ENCODE measurements at places on chromosomes 7 and 10.

GRCh38 chr7:51308696-51309095 lies 7.9 kb downstream of the COBL start:
- DNase-seq, result no peak

DNA sequence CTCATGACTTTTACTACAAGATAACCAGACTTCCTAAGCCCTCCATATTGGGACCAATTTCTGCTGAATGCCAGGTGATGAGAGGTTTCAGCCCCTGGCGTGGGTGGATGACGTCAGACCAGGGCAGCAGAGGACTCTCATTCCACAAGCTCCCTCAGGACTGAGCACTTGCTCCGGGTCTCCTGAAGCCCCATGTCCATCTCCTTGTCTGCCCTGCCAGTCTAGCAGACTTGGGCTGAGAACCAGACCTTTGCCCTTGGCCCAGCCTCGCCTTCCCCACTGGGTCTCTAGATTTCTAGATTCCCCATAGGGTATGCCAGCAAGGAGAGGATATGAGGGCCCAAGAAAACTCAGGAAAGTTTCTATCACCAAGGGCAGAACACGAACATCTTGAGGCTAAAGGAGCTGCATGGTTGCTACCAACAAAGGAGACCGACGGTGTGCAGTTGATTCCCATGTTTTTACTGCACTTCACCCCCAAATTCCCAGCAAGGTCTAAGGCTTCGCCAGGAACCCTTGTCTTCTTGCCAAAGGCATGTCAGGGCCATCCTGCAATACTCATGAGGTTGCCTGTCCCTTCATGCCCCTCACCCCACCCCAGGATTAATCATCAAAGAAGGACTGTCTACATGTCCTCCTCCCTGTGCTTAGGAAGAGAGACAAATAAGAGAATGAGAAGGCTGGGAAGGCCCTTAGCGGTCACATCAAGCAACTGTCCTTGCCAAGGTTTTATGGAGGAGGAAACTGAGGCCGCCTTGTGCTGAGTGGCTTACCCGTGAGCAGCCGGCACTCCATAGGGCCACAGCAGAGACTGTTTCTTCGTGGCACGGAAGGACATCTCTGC lies 96.5 kb upstream of the MACROH2A2 start:
- no peak for DNase-seq

- DNase-seq, result no peak
Measured at GRCh38 chr7:78496096-78496630, 697.6 kb downstream of the PHTF2 start.

DNA sequence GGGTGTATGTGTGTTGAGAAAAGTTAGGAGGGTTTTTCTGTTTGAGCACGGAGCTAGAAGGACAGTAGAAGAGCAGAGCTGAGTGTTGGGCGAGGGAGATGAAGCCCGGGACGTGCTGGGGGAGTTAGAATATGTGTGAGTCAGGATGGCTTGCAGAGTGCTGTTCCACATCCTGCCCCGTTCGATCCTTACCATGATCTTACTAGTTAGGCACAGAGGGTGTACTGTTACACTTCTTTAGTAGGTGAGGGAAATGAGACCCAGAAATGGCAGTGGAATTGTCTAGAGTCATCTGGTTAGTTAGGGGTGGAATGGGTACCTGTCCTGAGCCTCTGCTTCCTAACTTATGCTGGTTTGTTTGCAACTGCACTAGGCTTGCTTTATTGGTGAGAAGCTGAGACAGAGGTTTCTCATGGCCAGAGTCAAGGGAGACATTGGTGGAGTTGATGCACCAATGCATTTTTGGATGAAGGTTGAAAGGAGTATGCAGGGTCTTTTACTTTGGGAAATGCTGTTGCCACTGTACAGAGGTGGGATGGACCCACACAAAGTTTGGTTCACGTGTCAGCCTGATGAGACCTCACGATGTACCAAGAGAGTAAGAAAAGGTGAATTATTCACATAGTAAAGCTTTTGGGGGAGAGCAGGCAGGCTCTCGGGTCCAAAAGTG lies 42.4 kb downstream of the CCNY start:
- no peak for DNase-seq

GRCh38 chr7:154631162-154631561 lies 371.8 kb downstream of the PAXIP1 start:
- no peak for DNase-seq

GRCh38 chr10:95531058-95531809 lies 29.9 kb downstream of the SORBS1 start:
- DNase-seq, result no peak

DNA sequence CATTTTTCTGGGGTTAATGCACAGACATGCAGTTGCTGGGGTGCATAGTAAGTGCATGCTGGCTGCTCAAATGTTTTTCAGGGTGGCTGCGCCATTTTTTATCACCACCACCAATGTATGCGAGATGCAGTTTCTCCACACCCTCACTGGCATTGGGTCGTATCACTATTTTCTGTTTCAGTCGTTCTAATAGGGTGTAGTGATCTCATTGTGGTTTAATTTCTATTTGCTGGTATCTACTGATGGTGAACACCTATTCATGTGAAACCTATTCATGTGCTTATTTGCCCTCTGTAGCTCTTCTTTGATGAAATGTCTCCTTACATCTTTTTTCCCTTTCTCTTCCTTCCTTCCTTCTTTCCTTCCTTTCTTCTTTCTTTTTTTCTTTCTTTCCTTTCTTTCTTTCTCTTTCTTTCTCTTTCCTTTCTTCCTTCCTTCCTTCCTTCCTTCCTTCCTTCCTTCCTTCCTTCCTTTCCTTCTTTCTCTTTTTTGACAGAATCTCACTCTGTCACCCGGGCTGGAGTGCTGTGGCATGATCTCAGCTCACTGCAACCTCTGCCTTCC lies 84.3 kb downstream of the ELFN1 start:
- no peak for DNase-seq

DNA sequence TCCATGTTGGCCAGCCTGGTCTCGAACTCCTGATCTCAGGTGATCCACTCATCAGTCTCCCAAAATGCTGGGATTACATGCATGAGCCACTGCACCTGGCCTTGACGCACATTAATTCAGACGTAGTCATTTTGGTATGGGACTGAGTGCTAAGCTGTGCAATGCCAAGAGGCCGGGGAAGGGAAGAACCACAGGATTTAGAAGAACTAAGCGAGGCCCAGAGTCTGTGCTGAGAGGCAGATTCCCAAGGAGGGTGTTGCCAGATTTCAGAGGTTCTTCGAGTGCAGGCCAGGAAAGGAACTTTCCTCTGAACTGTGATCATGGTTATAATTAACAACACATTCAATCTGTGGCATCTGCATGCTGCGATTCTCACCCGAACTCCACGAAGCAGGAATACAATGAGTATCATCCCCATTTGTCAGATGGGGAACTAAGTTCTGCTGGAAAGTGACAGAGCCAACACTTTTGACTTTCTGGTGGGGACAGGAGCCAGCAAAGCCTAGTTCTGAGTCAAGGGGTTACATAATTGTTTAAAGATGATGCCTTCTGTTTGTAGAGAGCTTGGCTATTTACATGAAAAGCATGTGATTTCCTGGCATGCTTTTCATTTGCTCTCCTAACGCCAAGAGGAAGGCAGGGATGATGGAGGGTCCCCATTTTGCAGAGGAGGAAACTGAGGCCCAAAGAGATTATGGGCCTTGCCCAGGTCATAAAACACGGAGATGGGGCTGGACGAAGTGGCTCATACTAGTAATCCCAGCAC lies 6.2 kb upstream of the ZAN start:
- no peak for DNase-seq

- DNase-seq, result no peak
Measured at GRCh38 chr10:102065561-102066398, 631 bp downstream of the HPS6 start.

DNA sequence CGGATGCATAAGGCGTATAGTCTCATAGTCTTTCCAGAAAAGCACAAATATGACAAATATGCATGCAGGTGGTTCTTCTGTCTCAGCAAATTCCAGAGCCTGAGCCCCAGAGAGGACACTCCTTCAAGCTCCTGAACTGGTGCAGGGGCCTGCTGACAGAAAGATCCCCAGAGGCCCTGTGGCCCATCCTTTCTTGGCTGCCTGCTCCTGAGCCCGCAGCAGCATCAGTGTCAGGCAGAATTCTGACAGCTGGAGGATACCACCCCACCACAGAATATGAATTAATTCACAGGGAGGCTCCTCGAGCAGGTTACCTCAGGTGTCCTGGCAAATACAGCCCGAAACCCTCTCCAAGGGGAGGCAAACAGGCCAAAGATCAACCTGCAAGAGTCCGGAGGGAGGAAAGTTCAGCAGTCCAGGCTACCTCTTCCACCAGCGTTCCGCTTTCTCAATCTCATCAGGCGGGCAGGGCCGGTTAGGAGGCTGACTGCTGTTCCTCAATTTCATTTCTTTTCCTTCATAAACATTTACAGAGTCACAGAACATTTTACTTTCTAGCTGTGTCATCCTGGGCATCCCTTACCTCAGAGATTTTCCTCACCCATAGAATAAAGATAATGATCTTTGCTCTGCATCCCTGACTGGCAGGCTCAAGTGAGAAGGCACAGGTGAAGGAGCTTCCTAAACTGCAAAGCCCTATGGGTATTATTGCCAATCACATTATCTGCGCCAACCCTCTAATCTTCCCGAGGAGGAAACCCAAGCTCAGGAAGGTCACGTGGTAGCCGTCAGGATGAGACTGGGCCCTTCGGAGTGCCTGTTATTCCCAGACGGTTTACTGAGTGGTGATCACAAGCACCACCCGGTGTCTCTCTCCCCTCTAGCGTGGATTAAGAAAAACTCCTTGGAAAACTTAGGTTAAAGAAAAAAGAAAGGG lies 1.4 kb downstream of the DNAJB12 start:
- DNase-seq, result no peak

GRCh38 chr7:44958645-44959344 lies 20.0 kb downstream of the MYO1G start:
- no peak for DNase-seq

DNA sequence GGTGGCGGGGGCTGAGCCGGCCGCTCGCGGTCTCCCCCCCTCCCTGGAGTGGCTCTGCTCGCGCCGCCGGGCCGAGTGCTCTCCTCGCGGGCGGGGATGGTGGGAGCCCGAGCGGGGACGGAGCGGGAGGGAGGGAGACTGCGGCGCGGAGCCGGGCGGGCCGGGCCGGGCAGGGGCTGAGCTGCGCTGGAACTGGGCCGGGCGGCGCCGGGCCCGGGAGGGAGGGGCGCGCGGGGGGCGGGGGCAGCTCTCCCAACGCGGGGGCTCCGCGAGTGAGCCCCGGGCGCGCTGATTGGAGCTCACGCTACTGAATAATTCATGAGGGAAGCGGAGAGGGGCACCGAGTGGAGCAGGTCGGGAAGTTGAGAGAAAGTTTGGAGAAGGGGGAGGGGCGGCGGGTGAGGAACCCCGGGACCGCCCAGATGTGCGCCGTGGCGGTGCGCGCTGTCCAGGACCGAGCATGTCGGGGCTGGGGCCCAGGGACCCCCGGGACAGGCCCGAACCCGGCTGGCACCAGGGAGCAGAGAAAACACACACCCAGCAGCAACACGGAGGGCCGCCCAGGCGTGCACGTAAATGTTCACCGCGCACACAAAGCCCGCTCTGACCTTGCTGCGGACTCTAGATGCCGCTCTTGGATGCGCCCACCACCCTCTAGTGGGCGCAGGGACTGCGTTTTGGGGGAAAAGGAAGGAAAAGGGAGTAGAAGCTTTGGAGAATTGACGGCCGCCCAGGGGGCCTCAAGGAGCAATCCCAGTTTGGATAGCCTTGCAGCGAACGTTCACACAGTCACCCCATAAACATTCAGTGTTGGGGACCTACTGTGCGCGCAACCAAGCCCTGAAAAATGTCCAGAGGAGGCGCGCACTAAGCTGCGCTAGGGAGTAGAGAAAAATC lies at the start of gene EPHB4:
Gene EPHB4 (minus strand): TSS at position 194 of the 897 bp plus-strand sequence. CDS start 493 bp downstream, outside the sequence.
- no peak for DNase-seq

- DNase-seq, result no peak
Measured at GRCh38 chr7:74554178-74554577, 100.5 kb downstream of the GTF2IRD1 start.

- DNase-seq, result no peak
Measured at GRCh38 chr10:51763746-51764145, 64.4 kb upstream of the CSTF2T start.

- no peak for DNase-seq
Measured at GRCh38 chr10:97259119-97259518, 33.3 kb downstream of the ARHGAP19 start.

- no peak for DNase-seq
Measured at GRCh38 chr10:71187600-71187999, 24.8 kb upstream of the UNC5B start.

- DNase-seq, result no peak
Measured at GRCh38 chr7:38679419-38679818, 48.2 kb upstream of the AMPH start.

DNA sequence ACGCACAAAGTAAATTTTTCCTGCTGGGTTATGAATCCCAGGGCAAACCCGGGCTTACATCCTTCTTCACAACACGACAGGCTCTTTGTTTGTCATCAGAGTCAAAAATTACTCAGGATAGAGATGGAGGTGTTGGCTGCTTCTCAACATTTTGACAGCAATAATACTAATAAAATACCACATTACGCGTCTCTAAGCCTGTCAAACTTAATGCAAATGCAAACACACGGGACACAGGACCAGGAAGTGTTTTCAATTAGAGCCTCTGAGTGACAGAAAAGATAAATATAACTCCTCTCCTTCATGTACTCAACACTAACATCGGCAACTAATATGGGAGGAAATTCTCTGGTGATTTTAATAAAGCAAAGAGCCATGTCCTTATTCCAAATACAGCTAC lies 128.4 kb downstream of the SFMBT2 start:
- no peak for DNase-seq

- DNase-seq, result no peak
Measured at GRCh38 chr10:42998481-42999384, 78.1 kb upstream of the RET start.

- no peak for DNase-seq
Measured at GRCh38 chr10:34681933-34682332, 133.2 kb downstream of the PARD3 start.

DNA sequence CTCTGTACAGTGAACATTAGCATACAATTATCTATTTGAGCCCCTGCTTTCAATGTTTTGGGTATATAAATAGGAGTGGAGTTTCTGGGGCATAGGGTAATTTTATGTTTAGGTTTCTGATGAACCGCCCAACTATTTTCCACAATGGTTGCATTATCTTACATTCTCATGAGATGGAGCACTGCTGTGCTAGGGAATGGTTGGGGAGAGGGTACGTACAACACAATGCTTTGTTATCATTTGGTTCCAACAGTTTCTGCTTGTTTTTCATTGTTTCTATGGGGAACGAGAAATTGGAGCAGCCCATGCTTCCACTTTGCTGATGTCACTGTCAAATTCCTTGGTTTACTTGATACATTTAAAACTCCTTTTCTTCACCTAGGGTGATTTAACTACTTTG lies 1115.3 kb downstream of the REEP3 start:
- DNase-seq, result no peak

DNA sequence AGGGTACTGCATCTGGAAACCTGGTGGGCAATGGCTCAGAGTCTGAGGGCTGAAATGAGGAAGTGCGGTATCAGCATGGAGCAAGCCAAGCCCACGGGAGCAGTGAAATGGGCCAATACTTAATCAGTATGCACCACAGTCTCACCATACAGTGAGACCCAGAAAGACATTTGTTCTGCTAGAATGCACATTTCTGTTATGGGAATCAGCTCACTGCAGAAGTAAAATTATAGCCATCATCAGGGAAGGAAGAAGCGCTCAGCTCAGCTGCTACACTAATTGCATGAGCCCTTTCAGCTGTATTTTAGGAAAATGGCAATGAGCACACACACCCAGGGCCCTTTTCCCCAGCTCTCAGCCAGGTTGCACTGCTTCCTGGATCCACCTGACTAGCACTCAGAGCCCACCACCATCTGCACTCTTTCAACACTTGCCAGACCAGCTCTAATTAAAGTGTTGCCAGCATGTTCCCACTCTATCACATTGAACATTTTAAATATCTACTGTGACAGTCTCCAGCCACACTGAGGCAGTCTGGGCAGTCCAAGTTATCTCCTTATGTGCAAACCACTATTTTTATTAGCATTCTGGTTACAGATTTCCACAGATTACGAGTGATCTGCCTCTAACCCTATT lies 44.2 kb upstream of the PIK3AP1 start:
- DNase-seq, result no peak

All from stimulated activated CD4-positive, alpha-beta T cell treated with anti-CD3 and anti-CD28 coated beads, Interleukin-12 subunit alpha, Interleukin-12 subunit beta, amount 100 ng/mL, for 24 hours (primary cell).